NCI-H1436 treated with DMSO at 0.1 percent for 48 hours (cell line): ENCODE measurements at places on chromosomes 13 and 19.

GRCh38 chr13:60627071-60627686 is 230.2 kb downstream of the TDRD3 start:
- peak; percentile 18 for DNase-seq

- DNase-seq, result no peak
Observed at GRCh38 chr13:30580852-30581502, 36.7 kb upstream of the USPL1 start.

GRCh38 chr19:55809381-55810058 is 22.3 kb downstream of the NLRP11 start:
- DNase-seq, result peak; percentile 61

- no peak for DNase-seq
Observed at GRCh38 chr19:34994286-34994642, 5.9 kb upstream of the GRAMD1A start.

- DNase-seq, result no peak
Observed at GRCh38 chr13:106159295-106160195, 375.9 kb downstream of the EFNB2 start.

DNA sequence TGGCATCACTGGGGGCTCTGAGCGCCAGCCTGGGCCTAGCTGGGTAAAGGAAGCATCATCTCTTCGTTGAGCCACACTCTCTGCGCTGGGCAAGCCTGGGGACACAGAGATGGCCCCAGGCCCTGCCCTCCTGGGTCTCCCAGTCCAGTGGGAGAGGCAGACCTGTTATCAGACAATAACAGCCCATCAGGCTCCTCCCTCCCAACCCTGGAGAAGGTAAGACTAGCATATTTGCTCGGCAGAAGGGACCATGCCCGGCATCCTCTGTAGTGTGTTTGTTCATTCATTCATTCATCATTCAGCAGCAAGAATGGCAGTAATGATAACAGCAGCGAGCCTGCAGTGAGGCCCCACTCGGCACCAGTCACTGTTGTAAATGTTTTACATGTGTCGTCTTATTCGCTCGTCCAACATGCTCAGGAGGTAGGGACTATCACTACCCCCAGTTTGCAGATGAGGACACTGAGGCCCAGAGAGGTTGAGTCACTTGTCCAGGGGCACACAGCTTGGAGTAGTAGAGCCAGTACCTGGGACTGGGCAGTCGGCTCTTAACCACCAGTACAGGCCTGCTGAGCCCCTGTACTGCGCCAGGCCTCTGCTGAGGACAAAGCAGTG is 33.2 kb downstream of the PAK4 start:
- no peak for DNase-seq

DNA sequence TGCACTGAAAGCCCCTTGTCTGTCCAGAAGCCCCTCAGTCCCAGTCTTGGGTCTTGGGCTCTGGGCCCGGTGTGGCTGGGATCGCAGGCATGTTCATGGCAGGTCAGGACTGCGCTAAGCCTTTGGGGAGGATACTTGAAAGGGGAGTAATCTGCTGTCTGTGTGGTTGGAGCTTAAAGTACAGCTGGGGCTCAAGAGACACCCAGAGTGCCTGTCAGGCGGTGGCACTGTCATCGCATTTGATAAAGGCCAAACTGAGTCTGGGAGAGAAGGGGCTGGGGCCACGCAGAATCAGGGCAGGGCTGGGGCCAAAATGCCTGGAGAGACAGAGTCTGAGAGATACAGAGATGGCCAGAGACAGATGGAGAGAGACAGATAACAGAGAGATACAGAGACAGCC is 4.2 kb upstream of the CILP2 start:
- DNase-seq, result no peak

GRCh38 chr13:112333756-112334543 is 42.2 kb upstream of the SPACA7 start:
- DNase-seq, result no peak

- no peak for DNase-seq
Observed at GRCh38 chr13:84567848-84568247, 685.6 kb upstream of the SLITRK1 start.

DNA sequence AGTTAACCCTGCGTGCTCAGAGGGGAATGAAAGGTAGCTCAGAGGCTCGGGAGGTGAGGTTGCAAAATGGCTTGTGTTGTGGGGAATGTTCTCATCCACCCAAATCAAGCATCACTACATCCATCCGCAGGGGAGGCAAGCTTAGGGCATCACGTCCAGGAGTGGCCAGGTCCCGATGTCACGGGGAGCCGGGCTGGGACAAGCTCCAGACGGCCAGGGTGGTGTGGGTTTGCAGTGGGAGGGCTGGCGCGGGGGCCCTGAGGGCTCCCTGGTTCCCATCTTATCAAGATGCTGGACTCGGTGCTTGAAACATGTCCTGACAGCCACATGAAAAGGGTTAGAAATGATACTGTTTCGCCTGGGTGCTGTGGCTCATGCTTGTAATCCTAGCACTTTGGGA is 25.8 kb downstream of the EPN1 start:
- DNase-seq, result no peak

GRCh38 chr13:86309881-86310280 is 510.7 kb upstream of the SLITRK6 start:
- DNase-seq, result no peak

DNA sequence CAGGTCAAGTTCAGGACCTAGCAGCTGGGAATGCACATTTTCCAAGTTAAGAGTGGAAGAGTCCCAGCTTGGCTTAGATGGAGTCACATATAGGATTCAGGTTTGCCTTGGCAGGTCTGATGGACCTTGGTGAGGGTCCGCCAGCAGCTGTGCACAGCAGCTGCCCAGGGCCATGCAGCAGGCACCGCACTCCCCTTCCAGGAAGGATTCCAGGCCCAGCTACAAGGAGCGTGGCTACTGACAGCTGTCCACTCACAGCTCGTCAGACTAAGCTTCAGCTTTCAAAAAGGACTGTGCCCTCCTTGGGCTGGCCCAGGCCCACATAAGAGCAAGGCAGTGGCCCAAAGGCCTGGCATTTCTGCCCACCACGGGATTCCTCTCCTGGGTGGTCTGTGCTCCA is 68.4 kb downstream of the ALOX5AP start:
- DNase-seq, result no peak

DNA sequence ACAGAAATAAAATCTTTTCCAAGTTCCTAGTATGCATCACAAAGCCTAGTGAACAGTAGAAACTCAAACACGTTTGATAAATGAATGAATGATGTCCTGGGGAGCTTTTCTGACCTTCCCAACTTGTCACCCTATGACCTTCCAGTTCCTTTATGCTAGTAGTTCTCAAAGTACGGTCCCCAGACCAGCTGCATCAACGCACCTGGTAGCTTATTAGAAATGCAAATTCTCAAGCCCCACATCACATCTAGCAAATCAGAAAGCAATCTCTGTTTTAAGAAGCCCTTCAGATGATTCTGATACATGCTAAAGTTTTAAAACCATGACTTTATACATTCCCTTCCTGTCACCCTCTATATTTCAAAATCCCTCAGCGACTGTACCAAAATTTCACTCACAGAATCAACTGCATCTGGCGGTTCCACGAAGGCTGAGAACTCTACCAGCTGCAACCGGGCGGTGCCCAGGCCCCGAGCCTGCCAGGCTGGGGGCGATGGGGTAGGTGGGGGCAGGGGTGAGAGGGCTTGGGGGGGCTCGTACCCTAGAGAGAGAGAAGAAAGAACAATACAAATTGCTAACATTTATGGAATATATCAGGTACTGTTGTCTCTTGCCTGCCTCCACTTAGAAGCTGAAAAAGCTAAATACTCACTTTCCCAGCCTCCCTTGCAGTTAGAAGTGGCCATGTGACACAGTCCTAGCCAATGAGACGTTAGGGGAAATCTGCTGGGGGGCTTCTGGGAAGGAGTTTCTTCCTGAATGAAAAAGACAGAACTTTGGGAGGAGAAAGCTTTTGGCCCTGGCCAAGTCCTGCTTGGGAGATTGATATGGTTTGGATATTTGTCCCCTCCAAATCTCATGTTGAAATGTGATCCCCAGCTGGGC is 13.3 kb downstream of the CD37 start:
- no peak for DNase-seq

DNA sequence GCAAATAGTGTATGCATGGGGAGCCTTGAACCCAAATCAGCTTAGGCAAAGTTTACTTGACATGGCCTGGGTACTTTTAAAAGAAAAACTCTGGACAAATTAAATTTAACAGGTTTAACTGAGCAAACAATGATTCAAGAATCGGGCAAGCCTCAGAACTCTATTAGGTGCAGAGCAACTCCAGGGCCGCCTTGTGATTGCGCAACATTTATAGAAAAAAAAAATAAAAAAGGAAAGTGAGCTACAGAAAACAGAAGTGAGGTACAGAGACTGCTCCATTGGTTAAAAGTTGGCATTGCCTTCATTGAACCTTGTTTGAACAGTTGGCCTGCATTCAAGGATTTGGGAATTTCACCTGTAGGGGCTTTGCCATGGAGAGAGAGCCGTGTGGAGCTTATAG is 421.0 kb upstream of the TSHZ3 start:
- DNase-seq, result no peak

DNA sequence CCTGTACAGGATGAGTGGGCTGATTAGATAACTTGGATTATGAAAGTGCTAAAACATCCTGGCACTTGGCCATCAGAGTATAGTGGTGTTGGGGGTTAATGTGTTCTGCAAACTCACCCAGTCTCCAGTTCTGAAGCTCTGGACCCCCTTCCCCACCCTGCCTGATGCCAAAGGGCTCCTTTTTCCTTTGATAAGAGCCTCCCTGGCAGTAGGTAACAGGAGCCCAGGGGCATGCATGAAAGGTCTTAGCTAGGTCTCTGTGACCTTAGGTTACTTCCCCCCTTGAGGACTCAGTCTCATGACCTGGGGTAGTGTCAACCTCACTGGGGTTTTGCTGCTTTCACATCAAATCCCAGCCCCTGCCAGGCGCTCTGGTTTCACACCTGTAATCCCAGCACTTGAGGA is 2.5 kb downstream of the RPS28 start:
- no peak for DNase-seq
